Hematopoietic multipotent progenitor cell treated with erythropoietin and hydrocortisone succinate and interleukin-3 and kit ligand, for 15 days (in vitro differentiated cells): ENCODE measurements at places on chromosomes 6 and 20.
A peak's percentile ranks its signal among the peaks of the same experiment; 100 is the strongest.

DNA sequence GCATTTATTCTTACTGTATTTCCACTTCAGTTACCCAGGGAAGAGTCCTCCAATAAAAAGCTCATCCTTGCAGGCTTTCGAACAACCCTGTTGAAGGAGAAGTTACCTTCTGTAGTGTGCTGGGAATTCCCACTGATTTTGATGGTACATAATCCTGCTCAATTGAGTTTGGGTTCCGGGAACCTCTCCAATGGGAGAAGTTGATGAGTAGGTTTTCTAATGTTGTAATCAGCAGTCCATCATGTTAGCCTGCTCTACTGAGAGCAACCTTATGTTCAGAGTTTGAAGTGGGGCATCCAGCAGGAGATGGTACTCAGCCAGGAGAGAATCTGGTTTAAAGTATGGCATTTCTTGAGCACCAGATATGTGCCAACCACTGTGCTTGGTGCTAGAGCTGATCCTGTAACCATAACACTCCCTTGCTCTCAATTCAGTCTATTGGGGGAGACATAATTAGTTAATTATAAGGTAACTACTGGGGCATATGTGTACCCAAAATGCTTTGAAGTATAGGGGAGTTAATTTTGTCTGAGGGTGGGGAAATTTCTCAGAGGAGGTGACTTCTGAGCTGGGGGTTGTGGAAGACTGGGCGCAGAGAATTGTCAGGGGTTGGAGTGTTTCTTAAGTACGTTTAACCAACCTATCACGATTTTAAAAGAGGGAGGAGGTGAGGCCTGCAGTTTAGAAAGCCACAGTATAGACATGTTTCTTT lies 2.1 kb downstream of the TOP1 start:
- DNase-seq: peak; percentile 56

DNA sequence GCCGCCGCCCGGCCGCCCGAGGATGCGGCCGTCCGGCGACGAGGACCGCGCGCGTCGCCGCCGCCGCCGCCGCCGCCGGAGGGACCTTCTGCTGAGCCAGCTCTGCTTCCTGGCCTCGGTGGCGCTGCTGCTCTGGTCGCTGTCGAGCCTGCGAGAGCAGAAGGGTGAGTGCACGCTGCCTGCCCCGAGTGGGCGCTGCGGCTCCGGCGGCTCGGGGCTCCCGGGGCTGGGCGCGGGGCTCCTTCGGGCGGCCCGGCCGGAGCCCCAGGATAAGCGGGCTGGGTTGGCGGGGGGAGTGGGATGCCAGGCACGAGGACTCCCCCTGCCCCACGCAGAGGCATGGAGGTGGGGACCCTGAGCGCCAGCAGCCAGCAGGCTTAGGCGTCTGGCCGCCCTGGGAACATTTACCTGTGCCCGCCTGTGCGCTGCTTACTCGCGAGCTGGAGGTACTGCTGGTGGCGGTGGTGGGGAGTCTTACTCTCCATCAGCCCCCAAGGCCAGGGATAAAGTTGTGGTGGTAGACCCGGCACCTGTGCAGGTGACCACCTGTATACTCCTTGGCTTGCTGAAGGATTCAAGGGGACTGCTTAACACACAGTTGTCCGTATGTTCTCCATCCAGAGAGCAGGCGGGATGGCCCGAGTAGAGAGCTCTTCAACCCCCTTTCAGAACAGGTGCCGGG lies 520 bp downstream of the SLC24A3 start:
- no peak for DNase-seq

DNA sequence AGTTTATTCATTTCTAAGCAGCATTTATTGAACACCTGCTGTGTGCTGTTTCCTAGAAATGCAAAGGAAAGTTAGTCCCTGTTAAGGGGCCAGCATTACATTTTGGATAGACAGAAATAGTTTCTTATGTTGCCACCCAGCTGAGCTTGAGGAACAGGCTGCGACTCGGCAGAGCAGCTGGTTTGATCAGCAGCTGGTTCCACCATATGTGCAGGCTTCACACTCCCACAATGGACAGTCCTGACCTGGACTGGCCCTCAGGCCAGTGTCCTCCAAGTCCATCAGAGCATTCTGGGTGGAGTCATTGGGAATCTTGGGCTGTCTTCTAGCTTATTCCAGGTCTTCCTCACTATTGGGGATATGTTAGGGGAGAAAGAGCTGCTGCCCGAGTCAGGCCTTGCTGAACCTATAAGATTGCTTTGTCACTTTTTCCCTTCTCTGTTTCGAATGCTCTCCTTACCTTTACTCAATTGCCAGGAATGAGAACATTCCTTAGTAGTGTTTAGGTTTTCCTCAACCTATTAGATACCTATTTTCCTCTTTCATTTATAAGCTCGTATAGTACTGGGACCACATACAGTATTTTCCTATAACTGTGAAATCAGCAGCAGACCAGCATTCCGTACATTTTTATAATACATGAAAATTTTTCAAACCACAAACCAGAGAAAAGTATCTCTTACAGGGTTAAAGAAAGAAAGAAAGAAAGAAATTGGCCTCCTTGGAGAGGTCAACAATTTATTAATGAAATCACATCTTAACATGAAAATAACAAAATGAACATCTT lies 203.0 kb downstream of the FARS2 start:
- DNase-seq: no peak

- DNase-seq: no peak
Observed at GRCh38 chr20:15642676-15643075, 930.6 kb downstream of the KIF16B start.

GRCh38 chr6:62344850-62345249 lies 58.8 kb upstream of the KHDRBS2 start:
- no peak for DNase-seq

DNA sequence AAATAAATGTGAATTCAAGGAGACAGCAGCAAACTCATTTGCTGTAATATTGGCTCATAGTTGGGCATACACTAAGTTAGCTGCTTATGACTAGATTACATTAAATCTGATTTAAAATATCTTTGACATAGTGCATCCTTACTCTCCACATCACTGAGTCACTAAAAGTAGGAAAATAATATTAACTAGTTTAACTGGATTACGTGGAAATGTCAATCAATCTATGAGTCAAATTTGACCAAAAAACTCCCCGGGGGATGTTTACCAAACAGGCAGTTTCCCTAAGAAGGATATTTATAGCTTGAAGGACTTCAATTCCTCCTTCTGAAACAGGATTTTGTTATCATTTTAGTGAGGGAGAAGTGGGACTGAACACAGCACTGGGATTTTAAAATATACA lies 366.5 kb downstream of the ESR1 start:
- DNase-seq: no peak

DNA sequence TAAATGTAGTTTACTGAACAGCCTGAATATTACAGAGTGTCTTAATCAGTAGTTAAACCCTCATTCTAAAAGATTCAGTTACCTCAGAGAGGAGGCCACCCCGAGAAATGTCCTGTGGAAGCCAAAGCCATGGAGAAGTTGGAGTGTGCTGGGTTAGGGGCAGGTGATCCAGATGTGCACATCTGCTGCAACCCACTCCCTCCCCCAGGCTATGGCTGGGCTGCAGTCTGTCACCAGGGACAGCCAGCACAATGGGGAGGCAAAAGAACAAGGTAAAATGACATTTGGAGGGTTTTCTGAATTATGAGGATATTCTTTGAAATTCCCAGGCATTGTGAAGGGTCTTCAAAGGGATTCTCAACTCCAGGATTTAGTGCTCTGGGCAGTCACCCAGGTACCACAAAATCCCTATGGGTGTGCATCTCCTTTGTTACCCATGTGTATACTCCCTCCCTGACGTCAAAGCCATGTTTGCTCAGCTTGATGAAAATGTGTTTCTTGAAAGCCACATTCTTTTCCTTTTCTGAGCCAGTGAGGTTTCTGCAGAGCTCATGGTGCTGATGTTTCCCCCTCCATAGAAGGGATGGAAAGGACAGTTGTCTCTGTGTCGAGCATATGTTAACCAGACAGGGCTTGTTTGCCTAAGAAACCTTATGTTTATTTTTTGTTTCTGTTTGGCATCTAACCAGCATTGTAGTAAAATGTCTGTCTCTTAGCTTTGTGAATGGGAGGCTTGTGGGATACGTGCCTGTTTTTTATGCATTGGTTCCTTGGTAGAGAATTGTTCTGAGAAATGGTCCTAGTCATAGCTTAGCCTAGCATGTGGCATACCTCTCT lies 212.3 kb upstream of the TBX18 start:
- no peak for DNase-seq

- DNase-seq: no peak
Observed at GRCh38 chr6:168340819-168341218, 21.2 kb upstream of the DACT2 start.

- no peak for DNase-seq
Observed at GRCh38 chr20:3046677-3047462, 1.0 kb downstream of the MRPS26 start.
